ENCODE measurements at places on chromosomes 1 and 21. TPM values are rescaled to one million over a fixed set of nuclear protein-coding genes. Genes with fewer than 3 reads are reported as not detected.

DNA sequence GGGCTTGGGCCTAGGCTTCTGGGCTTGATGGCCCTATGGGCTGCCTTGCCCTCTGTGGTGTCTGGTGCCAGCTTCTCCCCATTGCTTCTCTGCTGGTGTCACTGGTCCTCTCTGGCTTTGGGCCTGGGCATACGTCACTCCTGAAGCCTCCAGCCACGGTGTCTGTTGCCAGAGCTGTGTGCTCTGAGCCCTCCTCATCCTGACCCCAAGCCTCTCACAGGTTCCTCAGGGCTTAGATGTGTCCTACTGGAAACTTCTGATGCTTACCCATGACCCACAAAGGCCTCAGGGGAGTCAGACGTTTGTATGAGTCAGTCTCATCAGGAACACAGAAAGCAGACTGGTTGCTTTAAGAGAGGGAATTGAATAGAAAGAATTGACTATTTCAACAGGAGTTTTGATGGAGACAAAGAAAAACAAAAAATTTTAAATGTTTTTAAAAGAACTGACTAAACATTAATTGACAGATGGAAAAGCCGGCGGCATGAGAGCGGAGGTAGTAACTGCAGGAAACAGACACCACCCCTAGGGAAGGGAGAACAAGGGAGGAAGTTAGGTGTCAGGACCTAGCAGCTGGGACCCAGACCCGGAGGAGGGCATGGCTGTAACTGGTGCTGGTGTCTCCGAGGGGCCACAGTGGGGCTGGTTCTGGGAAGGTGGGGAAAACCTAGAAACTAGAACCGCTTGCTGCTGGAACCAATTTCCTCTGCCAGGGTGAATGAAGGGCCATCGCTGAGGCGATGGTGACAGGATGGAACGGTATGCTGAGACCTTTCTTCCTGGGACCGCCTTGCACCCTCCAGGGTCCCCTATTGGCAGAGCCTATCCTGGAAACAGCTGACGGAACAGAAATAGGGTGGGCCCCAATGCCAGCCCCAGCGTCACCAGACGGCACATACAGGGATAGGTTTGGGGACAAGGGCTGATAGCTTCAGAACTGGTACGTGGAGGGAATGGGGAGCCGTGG, 40.0 kb upstream of the CITED4 start:
- no peak for DNase-seq

CHI3L2 gene
- polyA plus RNA-seq: 0.65 TPM

DNA sequence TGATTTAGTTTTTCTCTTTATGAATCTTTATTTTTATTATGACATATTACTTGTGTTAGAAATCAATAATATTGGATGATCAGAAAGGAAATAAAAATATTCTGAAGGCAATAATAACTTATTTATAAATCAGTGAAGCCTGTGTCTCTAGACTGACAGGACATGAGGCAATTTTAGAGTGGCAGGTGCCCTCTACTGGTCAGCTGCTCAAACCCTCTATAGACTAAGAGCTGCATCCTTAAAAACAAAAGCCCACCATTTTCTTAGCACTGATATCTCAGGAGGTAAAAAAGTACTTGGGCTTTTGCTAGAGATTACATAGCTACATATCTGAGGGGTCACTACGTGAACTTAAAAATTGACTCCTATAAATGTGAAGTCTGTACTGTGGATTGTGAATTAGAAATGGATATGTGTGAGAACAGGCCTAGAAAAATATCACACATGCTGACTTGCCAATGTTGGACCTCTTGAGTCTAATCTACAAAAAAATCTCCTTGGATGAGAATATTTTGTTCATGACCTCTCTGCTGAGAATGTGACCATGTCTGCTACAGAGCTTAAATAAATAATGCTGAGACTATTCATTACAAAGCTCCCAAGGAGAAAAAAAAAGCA, 597.9 kb upstream of the ADAMTS5 start:
- no peak for DNase-seq

DNA sequence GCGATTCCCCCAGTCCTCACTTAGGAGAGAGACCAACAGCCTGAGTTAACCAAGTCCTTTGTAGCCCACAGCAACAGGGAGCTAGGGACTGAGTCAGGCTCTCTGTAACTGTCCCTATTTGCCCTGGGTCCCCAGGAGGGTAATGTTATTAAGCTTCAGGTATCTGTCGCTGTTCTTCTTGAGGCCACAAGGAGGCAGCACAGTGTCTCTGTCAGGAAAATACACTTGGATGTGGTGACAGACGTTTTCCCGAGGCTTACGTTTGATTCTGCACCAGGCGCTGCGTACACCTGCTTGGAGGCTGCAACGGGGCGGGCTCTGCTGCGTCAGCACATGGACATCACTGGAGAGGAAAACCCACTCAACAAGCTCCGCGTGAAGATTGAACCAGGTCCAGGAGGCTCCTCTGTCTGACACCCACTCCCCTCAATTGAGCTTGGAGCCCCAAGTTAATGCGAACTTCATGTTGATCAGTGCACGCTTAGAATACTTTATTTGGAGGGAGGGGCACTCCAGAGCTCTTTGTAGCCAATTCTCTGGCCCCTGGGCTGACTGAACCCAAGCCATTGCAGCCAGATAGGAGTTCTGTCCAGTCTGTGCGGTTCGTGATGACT, 10.7 kb upstream of the ELF3 start:
- peak; percentile 66 for DNase-seq

GRCh38 chr1:29639156-29639736, 402.9 kb downstream of the PTPRU start:
- no peak for DNase-seq

DNA sequence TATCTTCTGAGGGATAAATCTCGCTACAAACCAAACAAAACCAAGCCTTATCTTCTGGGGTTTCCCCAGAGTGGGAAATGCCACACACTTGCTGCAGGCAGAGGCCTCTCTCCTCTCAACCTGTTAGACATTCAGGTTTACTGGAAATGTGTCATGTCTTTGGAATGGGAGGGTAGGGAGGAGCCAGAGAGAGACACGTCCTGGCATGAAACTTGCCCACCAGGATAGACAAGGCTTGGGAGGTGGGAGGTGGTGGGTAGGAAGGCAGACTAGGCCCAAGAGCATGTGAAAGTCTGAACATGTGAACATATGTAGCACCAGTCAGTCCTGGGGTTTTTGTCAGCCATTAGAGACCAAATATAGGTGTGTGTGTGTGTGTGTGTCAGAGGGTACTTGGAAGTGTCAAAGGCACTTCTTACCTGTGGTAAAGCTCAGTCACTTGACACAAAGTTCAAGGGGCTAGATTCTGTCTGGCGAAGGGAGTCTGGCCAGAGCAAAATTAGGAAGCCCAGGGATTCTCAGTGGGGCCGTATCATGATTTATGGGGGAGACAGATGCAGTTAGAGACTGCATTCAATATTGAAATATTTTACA, 32.4 kb upstream of the PIGC start:
- no peak for DNase-seq

DNA sequence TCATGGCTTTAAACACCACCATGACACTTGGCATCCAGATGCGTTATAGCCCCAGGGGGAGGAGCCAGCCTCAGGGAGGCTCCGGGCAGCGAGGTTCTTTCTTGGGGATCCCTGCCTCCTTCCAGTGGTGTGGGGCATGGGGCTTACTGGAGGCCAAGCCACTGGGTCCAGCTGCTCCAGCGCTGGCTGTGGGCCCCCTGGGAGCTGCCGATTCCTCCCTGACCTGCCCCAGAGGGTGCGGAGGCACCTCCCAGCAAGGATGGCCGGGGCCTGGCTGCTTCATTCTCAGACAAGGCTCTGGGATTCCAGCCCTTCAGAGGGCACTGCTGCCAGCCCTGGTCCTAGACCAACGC, 159.3 kb downstream of the PEX14 start:
- DNase-seq: no peak

CLCA1 gene
- not detected for polyA plus RNA-seq

PER3 gene
- 10.0 TPM for polyA plus RNA-seq
